Stimulated activated CD4-positive, alpha-beta T cell treated with anti-CD3 and anti-CD28 coated beads, Interleukin-15, amount 100 ng/mL, for 1 hour (primary cell): ENCODE measurements at places on chromosomes 7 and 10.

- DNase-seq = no peak
These were observed 62.3 kb upstream of the GNA12 start for GRCh38 chr7:2906197-2906931.

- DNase-seq = no peak
These were observed 125.1 kb downstream of the CDH23 start for GRCh38 chr10:71521504-71522441.

- no peak for DNase-seq
These were observed 37.7 kb upstream of the HABP2 start for GRCh38 chr10:113515161-113515560.

DNA sequence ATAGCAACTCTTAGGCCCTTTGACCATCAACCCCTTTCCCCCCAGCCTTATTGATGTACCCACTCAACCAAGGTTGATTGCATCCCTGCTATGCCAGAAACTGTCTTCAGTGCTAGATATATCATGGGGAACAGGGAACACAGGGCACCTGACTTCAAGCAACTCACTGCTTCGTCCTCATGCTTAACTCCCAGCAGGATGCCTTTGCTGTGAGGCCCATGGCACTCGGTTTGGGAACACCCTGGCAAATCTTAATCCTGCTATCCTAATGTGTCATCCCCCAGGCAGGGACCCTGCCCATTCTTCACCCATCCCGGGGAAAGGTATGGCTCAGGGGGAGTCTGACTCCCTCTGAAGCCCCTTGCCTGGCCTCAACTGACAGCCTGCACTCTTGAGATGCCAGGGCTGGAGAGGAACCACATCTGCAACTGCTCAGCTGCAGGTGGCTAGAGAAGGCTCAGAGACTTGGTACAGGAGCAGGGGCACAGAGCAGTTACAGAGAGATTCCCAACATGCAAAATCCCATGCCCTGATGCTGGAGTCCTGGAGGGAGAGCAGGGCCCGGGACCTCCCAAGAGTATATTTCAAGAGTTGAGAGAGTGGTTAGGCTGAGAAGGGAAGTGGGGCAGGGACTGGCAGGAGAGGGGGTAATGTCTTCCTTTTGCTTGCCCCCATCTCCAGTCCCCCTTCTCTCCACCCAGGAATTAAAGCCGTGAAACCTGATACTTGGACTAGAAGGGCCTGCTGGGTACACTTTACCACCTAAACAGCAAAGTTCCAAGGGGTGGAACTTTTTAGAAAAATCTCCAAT is 2.4 kb upstream of the UNC5B start:
- DNase-seq = no peak

- DNase-seq = no peak
These were observed 141.9 kb downstream of the GRM3 start for GRCh38 chr7:86785641-86786040.

- no peak for DNase-seq
These were observed 98.8 kb upstream of the COL1A2 start for GRCh38 chr7:94295850-94296249.

DNA sequence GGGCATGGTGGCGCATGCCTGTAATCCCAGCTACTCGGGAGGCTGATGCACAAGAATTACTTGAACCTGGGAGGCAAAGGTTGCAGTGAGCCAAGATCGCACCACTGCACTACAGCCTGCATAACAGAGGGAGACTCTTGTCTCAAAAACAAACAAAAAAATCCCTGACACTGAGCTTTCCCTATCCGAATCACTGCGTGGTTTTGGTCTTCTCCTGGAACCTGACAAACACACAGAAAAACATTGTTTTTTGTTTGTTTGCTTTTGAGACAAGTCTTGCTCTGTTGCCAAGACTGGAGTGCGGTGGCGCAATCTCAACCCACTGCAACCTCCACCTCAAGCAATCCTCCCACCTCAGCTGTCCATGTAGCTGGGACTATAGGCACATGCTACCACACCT is 50.4 kb upstream of the PTPRN2 start:
- no peak for DNase-seq

- DNase-seq = no peak
These were observed 2.1 kb downstream of the CHST3 start for GRCh38 chr10:71966046-71967004.

- no peak for DNase-seq
These were observed 24.8 kb downstream of the BRAF start for GRCh38 chr7:140899883-140900282.

- DNase-seq = peak; percentile 3
These were observed 637 bp downstream of the HSPA14 start for GRCh38 chr10:14838582-14839304.
